Right ventricle myocardium inferior (tissue), 1 donor: ENCODE measurements at places on chromosomes 6 and 20.

DNA sequence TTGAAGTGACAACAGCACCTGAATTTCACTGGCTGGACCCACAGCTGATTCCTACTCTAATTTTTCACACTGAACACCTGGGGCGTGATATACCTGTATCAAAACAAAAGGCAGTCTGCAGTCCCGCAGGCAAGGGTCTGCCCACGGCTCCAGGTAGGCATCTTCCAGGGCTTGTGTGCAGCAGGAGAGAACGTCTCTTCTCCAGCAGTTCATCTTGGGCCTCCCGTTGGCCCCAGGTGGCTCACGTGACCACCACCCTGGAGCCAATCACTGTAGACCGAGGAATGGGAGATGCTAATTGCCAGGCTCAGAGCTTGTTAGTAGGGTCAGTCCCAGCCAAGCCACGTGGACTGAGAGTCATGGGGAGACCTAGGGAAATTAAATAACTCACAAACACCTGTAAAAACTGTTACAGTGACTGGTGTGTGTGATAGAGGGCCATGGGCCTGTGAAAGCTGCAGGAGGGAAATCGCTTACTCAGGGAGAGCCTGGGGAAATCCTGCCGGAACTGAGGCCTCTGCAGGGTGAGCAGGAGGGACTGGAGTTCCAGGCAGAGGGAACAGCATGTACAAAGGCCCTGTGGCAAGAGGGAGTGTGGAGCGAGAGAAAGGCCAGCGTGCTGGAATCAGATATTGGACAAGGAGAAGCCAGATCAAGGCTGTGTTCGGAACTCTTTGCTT lies 83.4 kb downstream of the EYA2 start:
- no peak for DNase-seq

- DNase-seq, result no peak
These were observed 6.5 kb upstream of the ABHD12 start for GRCh38 chr20:25397096-25397495.

DNA sequence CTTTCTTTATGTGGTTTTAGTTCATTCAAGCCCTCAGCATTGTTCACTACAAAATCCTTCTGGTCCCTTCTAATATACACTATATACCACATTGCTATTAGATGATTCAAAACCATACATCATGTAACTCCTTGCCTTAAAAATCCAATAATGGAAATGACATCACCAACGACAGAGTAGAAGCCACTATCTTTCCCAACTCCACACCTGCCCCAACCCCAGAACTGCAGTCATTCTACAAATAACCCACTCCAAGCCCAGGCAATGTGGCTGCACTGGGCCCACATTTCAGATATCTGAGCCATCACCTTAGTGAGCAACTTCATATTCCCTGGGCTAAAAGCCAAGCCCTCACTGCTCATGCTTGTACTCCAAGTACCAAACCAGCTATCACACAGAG lies 22.6 kb upstream of the RUNX2 start:
- no peak for DNase-seq

DNA sequence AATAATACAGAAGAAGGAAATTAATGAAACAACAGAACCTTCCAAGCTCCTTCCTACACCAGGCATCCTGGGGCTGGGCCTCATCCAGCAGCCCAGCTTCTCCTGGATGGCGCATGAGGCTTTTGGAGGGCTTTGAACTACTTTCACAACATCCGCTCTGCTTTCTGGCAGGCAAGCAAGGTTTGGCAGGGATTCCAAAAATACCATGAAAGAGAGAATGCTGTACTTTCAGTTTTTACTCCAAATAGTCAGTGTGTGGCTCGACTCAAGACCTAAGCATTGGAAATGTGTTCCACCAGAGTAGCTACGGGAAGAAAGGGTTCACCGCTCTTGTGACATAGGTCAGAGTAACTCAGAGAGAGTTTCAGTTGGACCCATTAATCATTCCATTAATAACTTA lies 125.4 kb downstream of the OPRM1 start:
- DNase-seq, result no peak

GRCh38 chr20:63682384-63683139 lies 13.9 kb upstream of the TNFRSF6B start:
- DNase-seq, result peak; percentile 81

- no peak for DNase-seq
These were observed 793 bp upstream of the FAM50B start for GRCh38 chr6:3848380-3848779.

DNA sequence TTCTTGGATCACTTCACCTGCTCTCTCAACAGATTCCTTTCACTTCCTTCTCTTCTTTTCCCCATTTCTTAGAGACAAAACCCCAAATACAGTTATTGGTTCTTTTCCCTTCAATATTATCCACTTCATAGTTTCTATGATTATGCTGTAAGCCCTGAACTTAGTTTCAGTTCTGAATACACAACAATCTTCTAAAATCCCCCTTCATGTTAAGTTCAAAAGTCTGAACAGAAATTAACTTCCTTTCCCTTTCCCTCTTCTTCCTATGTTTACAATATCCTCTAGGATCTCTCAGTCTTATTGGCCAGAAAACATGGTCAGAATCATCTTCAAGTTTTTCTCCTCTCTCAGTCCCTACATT lies 57.7 kb downstream of the OGFRL1 start:
- no peak for DNase-seq

- DNase-seq, result no peak
These were observed 83.1 kb upstream of the FOXQ1 start for GRCh38 chr6:1228754-1229191.

GRCh38 chr20:8663424-8663823 lies 405.5 kb upstream of the PLCB4 start:
- DNase-seq, result no peak

DNA sequence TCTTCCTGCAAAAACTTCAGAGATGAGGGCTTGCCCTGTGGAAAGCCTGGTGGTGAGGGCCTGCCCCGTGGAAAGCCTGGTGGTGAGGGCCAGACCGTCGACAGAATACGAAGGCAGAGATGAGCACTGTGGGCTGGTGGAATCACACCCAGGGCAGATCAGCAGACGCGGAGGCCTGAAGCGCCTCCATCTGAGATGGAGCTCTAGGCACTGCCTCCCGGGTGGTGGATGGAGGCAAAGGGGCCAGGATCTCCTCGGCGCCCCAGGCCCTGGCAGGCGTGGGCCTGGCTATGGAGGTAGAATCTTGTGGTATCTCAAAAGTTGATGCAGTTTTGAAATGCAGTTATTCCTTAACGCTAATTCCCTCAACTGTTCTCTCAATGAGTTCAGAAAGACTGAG lies 104.8 kb downstream of the PSMB1 start:
- DNase-seq, result no peak

GRCh38 chr6:52499681-52500236 lies 77.1 kb downstream of the TRAM2 start:
- DNase-seq, result peak; percentile 73

DNA sequence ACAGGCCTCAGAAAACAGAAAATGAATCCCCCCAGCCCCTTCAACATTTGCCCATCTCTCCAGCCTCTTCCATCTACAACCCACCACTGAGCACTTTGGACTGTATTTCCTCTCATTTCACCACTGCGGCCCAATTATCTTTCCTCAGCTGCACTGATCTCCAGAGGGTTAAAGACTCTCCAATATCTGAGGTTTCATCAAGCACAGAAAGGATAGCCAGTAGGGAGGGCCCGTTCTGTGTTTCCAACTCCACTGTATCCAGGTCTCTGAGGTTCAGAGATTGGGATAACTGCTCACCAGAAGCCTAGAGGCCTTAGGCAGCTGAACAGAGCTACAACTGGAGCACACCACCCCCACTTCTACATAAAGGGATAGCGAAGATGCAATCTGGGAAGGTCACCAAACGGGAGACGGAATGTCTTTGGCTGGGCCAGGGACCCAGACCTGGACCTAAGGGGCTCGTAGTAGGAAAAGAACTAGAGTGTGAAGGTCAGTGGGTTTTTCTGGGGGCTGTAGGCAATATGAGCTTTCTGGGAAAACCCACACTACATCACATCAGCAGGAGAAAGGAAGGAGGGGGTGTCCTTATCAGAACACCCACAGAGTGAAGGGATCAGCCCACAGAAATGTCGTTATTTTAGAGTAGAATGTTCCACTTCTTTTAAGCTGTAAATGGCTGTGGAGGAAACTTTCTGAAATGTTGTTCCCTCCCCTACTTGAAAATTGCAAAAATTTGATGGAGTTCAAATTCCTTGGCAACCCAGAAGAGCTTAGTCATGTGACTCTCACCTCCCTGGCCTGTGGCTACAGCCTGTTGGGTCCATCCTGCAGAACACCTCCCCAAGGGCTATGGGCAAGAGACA lies 7.3 kb downstream of the KCNK5 start:
- DNase-seq, result no peak

DNA sequence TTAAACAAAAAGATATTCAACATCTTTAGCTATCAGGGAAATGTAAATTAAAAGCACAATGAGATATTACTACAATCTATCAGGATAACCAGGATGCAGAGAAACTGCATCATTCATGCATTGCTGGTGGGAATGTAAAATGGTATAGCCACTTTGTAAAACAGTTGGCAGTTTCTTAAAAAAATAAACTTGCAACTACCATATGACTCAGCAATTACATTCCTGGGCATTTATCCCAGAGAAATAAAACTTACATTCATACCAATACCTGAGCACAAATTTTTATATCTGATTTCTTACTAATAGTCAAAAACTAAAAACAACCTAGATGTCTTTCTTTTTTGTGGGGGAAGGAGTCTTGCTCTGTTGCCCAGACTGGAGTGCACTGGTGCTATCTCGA lies 190.3 kb upstream of the TAB2 start:
- DNase-seq, result no peak

- no peak for DNase-seq
These were observed 2.5 kb upstream of the SNX3 start for GRCh38 chr6:108263371-108263770.

- DNase-seq, result no peak
These were observed 245.4 kb upstream of the ASCC3 start for GRCh38 chr6:101126501-101126900.

GRCh38 chr20:1173698-1174097 lies 11.1 kb downstream of the TMEM74B start:
- no peak for DNase-seq
